ENCODE measurements at places on chromosomes 11 and 22.

DNA sequence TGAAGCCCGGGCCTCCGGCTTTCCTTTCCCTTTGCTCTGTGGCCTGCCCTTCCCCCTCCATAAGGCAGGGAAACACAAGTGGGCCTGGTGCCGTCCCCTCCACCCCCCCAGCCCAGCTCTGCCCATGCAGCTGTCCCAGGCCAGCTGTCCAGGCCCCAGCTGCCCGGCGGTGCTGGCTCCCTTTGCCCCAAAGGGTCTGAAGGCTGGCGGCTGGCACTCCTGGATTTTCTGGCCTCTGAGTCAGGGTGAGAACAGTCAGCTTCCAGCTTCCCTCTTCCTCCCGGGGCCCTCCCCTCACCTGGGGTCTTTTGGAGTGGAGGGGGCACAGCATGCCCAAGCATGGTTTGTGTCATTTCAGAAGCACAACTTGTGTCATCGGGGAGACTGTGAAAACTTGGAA is 27.8 kb downstream of the CD82 start:
- no peak for DNase-seq

DNA sequence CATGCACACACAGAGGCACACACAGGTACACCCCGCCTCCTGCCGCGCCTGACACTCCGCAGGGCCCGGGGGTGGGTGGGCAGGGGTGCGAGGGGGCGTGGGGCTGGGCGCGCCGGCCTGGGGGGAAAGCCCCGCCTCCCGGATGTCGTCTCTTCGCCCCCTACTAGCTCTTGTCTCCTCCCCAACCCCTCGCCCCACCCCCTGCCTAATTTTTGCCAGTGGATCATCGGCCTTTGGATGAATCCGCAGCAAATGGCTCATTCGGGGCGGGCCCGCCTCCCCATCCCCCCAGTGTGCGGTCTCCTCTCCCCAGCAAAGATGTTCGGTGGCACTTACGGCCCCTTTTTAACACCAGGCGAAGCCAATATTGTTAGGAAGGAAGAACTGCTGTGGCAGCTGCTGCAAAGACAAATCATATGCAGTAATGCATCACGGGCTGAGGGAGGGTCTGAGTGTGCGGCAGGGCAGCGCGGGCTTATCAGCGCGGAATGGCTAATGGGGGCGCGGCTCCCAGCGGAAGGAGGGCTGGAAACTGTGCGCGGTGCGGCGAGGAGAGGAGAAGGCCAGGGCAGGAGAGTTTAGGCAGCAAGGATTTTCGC is 13.4 kb upstream of the NECTIN1 start:
- DNase-seq = no peak

- DNase-seq = no peak
These were observed 485.8 kb upstream of the CADM1 start for GRCh38 chr11:115990004-115990447.

DNA sequence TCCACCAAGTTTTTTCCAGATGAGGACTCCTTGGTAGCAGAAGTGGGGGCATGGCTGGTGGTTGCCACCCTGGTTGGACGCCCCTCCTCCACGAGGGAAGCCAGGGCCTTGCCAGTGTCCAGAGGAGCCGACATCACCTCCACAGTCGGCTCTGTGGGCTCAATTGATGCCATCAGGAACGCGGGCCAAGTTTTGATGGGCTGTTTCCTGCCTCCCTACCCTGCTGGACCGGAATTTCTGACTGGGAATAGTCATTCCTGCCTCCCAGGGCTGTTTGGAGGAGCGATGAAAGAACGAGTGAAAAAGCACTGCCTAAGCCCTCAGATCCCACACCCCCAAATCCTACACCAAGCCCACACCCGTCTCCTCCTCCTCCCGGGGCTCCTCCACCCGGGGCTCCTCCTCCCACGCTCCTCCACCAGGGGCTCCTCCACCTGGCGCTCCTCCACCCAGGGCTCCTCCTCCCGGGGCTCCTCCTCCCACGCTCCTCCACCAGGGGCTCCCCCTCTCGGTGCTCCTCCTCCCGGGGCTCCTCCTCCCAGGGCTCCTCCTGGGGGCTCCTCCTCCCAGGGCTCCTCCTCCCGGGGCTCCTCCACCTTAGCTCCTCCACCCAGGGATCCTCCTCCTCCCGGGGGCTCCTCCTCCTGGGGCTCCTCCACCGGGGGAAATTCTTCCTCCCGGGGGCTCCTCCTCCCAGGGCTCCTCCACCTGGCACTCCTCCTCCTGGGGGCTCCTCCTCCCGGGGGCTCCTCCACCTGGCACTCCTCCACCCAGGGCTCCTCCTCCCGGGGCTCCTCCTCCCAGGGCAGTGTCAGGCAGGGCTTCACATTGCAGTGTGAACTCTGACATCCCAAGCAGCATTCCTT is 10.0 kb upstream of the PRR5 start:
- DNase-seq = no peak

DNA sequence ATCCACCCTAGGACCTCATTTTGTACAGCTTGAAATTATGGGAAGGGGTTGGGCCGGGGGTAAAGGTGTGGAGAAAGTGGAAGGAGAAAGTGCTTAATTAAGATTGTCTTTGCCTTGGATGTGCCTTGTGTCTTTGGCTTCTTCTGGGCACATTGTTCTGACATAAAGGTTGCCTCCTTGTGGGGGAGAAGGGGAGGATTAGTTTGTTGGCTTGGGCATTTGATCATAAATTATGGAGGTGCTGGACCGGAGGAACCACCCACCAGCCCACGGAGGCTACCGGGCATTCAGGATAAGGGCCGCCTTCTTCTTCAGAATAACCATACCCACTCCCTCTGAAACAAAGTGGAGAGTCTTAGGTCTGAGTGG is 1.3 kb downstream of the PAFAH1B2 start:
- DNase-seq = peak; percentile 14

DNA sequence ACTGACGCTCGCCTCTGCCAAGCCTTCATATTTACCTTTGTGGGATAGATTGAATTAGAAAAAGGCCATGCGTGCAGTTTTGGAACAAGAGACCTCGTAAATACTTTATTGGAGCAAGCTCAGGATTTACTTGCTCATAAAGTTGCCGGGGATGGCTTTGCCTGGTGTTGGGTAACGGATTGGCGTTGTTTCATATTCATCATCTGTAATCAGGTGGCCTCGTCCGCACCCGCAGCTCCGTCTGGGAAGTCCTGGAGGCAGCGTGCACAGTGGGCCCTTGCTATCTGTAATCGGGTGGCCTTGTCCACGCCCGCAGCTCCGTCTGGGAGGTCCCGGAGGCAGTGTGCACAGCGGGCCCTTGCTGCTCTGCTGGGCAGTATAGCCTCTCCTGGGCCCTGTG is 1209.3 kb downstream of the BRD1 start:
- DNase-seq = no peak

- DNase-seq = no peak
These were observed 32.7 kb downstream of the BRSK2 start for GRCh38 chr11:1422481-1422880.

GRCh38 chr11:128664317-128664716 is 29.6 kb upstream of the FLI1 start:
- DNase-seq = no peak

DNA sequence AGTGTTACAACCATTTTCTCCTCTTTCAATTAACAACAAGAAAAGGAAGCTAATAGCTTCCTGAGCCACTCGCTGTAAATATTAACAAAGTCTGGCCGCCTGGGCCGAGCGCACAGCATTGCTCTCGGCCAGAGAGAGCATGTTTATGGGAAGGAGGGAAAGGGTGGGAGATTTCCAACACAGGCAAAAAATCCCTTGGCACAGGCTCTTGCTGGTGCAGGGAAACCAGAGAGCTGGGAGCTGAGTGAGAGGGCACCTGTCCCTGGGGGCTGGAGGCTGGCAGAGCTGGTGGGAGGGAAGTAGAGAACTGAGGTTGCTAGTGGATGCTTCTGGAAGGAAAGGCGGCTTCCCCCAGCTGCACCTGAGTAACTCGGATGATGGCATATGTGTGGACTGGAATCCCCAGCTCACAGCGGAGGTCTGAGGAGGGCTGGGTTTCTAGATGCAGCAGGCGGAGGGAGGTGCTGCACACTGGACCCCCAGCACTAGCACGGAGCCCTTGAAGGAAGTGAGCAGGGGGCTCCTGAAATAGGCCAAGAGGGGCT is 59.6 kb downstream of the FLRT1 start:
- DNase-seq = no peak

- DNase-seq = no peak
These were observed 26.4 kb upstream of the MYOD1 start for GRCh38 chr11:17692931-17693330.

- peak; percentile 47 for DNase-seq
These were observed 195.9 kb downstream of the CSNK2A3 start for GRCh38 chr11:11157185-11157584.

- DNase-seq = no peak
These were observed 104.0 kb downstream of the ARHGAP42 start for GRCh38 chr11:100791103-100791502.

DNA sequence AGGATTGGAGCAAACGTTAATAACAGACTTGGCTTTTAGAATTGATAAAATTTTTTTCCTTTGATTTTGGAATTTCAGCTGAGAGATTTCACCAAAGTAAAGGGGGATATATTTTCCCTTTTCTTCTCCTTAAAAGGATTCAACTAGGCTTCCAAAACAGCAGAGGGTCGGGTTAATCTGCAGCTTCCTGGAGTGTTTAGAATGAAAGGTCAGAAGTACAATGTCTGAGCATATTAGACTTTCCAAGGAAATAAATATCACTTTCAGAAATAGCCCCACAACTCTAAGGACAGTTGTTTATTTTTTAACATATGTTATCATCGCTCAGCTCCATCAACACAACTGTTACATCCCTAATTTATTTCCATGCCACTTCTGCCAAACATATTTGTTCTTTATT is 1532.9 kb upstream of the RAG2 start:
- no peak for DNase-seq

DNA sequence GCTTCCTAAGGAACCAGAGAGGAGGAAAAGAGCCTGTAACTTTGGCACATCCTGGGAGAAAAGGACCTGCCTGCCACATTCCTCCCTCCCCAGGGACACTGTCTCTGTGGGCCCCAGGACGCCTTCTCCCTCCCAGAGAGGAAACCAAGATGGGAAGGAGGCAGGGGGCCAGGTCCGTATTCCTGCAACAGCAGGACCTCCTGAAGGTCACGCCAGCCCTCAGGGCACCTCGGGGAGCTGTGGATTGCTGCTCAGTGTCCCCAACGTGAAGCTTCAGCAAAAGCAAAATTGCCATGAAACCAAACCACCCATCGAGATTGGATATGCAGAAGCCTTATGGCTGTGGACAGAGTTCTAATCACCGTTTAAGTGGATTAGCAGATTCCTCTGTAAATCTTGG is 86.7 kb downstream of the ARHGAP8 start:
- no peak for DNase-seq

GRCh38 chr11:776263-776560 is 1.1 kb downstream of the GATD1 start:
- no peak for DNase-seq

GRCh38 chr22:23576681-23577080 is 3.4 kb downstream of the IGLL1 start:
- DNase-seq = no peak

- peak; percentile 59 for DNase-seq
These were observed 35.0 kb upstream of the SORL1 start for GRCh38 chr11:121417055-121417551.

GRCh38 chr11:97684486-97685439 is 1295.0 kb downstream of the JRKL start:
- DNase-seq = no peak

- DNase-seq = no peak
These were observed 30.7 kb downstream of the PDE2A start for GRCh38 chr11:72643547-72643946.

GRCh38 chr11:64436000-64436399 is 77.0 kb downstream of the RPS6KA4 start:
- DNase-seq = no peak

DNA sequence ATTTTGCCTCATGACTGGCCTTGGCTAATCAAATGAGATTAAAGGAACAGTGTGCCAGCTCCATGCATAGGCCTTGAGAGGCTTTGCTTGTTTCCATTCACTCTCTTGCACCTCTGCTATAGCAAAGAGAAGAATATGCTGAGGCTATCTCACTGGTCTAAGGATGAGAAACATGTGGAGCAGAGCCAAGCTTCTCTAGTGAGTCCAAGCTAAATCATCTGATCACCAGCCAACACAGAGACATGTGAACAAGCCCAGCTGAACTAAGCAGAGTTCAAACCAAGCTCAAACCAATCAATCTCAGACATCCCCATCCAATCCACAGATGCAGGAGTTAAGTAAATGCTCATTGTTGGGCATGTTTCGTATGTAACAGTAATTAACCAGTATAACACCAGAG is 69.4 kb upstream of the API5 start:
- DNase-seq = no peak

DNA sequence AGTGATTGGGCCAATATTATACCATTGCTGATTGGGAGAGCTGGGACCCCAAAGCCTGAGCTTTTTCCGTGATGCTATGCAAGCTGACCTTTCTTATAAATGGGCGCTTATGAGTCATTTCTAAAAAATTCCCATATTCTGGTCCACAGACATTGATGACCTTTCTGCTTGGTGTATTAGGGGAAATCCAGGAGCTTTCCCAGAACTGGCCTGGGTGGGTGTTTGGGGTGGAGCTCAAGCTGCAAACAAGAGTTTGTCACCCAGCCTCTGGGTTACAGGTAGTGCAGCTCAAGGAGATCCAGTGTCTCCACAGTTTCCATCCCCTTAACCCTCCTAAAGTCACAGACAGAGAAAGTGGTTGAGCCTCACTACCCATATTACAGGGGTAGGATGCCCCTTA is 67.7 kb downstream of the CCDC81 start:
- DNase-seq = no peak

DNA sequence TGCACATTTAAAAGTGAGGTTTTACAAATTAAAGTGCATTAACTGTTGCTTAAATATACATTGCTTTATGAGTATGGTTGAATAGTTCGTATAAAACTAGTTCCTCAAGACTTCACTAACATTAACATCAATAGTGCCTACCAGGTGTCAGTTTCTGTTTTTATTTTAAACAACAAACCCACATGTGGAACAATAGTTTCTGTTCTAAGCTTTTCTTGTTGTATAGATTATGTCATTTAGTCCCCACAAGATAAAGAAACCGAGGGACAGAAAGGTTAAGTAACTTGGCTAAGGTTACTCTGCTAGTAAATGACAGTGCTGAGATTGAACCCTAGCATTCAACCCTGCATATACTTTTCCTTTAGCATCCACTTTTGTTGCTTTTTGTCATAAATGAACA is 41.4 kb upstream of the ST14 start:
- DNase-seq = no peak

DNA sequence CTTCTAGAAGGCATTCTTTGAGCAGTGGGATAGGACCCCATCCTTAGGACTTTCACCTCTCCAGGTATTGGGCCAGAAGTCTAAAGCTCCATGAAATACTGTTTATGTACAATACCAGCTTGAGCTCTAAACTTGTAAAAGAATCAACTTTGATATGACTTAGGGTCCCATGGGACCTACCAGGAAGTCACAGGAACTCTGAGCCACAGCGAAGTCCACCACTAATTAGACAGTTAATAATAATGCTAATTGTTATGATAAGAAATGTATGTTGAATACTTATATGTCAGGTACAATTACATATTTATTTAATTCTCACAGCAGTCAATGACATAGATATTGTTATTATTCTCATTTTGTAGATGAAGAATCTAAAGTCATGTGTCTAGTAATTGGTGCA is 35.3 kb downstream of the STIM1 start:
- DNase-seq = no peak
